NCI-H510A treated with DMSO at 0.1 percent for 48 hours (cell line): ENCODE measurements at places on chromosomes 3 and 15.

DNA sequence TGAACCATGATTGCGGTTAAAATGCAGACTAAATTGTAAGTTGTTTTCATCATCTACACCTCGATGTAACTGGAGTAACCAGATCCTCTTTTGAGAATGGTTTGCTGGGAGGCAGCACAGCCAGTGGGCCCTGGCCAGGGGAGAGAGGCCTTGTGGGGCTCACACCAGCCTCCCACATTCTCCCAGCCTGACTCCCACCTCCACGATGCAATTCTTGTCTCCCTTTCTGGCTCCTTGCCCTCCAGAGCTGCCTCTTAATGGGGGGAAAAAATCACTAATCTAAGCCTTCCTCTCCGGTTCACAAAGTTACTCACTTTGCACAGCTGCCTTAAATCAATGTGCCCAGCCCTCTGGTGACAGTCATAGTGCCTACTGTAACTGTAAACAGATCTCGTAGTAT, 17.9 kb upstream of the PAQR5 start:
- no peak for DNase-seq

GRCh38 chr3:117080872-117081271, 371.3 kb downstream of the TUSC7 start:
- DNase-seq = no peak

GRCh38 chr15:64369078-64369607, 12.1 kb downstream of the PCLAF start:
- no peak for DNase-seq

DNA sequence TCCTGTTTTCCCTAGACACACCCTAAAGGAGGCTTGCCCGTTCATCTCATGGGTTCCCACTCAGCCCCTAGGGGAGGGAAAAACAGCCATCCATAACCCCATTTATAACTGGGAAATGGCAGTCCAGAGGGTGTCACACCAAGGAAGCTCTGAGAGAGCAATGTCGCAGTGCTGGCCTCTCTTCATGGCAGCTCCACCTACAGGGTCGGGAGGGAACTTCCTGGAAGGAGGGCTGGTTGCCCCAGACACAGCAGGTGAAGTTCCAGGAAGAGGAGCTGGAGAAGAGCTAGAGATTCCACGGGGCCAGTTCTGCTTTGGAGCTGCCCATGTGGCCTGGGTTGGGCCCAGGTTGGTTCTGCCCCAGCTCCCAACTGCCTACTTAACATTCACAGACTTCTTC, 22.3 kb upstream of the LINGO1 start:
- DNase-seq = no peak

GRCh38 chr3:172228036-172228415, 188.6 kb downstream of the FNDC3B start:
- no peak for DNase-seq

DNA sequence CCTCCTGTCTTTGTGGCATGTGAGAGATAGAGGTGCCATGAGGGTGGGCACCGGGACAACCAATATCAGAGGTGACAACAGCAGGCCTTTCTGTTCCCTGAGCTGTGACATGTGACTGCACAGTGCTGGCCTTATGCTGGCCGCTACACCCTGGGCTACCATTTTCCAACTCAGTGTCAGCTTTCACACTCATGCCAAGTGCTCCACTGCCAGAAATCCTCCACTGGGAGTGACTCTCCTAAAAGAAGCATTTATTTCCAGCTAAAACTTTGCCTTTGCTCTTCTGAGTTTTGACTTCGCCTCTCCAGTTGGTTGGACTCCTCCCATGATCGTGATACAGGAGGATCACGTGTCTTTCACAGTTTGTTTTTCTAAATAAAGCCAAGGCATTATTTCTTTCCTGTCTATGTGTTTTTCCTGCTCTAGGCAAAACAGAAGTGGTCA, 31.4 kb downstream of the CA12 start:
- DNase-seq = no peak

DNA sequence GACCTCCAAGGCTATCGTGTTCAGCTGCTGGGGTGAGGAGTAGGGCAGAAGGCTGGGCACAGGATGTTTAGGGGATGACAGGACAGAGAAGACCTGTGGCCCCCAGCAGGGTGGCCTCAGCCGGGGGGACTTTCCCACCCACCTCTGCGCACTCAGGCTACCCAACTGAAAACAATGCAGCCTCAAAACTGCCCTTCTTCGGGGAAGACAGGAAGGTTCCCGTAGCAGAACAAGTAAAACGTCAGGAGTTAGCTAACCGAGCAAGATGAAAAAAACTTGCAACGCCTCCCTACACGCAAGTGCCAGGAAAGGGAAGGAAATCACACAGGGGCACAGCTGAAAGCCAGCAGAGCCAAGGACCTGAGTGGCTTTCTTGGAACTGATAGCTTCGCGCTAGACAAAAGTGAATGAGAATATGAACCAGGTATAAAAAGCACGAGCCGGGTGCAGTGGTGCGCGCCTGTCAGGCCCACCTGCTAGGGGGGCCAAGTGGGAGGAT, 38.4 kb upstream of the FURIN start:
- no peak for DNase-seq
